ENCODE measurements at places on chromosomes 2 and 18.

GRCh38 chr2:211371465-211371864 is 815.1 kb downstream of the CPS1 start:
- no peak for DNase-seq

DNA sequence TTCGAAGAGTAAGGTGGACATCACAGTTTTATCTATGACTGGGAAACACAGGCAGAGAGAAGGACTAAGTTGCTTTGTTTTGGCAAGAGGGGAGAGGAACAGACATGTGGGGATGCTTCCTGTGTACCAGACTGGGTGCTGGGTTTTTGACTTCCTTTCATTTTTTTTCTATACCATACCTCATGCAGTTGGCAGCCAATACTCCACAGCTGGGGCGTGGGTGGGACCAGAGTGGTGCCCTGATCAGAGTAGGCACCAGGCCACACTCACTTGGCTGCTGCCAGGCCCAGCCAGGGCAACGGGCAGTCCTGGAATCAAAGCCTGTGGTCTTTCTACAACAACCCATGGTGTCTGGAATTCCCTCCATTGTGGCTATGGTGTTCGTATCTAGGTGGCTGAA is 45.2 kb downstream of the SH3RF3 start:
- DNase-seq, result no peak

DNA sequence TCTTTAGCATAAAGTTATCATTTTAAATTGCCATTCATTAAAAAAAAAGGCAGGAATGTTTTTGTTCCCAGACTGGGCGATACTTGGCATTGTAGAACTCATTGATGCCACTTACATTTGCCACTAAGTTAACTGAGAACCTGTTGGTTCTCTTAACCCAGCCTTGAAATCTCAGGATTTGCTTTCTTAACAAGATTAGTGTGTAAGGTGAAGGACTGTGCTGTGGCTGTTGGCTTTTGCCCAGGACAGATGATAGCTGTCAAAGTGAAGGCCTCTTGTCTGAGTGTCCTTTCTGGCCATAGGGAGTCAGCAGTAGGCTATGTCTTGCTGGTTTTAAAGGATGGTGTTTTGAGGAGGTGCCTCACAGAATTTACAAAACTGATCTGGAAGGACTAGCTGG is 2.6 kb downstream of the DPYSL5 start:
- DNase-seq, result no peak

DNA sequence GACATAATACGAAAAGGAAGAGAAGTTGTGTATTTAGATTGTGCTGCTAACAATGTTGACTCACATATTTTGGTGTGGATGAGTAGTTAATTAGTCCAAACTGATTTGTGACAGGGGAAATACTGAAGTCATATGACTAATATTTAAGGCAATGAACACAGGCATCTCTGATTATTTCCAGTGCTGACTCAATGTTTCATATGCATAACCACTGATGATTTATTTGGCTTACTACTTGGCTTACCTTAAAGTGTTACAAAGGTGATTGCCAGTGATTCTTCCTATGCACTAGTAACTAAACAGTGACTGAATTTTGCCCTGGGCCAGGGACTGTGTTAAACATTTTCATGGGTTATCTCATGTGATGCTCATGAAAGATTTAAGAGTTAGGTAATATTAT is 722.6 kb downstream of the METTL4 start:
- DNase-seq, result no peak

- DNase-seq, result no peak
Observed at GRCh38 chr18:31710826-31711225, 26.4 kb upstream of the B4GALT6 start.

DNA sequence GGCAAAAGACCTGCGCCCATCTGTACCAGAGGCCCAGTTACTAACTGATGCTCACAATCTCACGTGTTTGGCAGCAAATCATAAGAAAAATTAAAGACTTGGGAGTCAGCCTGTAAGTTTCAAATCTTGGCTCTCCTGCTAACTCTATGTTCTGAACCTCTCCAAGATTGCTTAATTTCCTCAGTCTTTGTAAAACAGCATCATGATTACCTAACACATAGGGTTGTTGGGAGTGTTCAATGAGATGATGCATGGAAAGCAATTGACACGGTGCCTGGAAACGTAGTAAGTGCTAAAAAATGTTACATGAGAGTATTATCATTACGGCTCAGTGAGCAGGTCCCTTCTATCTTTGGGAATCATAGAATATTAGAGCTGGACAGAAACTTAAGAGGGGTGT is 497.6 kb upstream of the TCF4 start:
- no peak for DNase-seq

GRCh38 chr18:40867459-40867858 is 1087.6 kb upstream of the PIK3C3 start:
- DNase-seq, result no peak
